ENCODE measurements at places on chromosomes 2 and 18.

DNA sequence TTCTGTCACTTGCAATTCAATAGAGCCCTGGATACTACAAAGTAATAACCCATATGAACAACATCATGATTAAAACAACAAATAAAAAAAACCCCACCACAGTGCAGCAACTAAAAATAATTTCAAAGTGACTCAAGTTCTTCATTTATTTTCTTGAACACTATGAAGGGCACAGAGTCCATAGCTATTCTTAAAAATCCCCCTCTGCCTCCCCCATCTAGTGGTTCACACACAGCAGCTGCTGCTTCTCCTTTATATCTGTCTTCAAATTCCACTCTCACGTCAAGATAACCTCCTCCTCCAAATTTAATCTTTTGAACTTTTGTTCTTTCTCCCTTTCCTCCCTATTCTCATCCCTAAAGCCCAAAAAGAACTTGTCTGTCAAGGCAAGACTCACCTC, 591.3 kb downstream of the ZEB2 start:
- DNase-seq = no peak

- no peak for DNase-seq
Observed at GRCh38 chr2:45014016-45014702, 4.9 kb upstream of the SIX2 start.

DNA sequence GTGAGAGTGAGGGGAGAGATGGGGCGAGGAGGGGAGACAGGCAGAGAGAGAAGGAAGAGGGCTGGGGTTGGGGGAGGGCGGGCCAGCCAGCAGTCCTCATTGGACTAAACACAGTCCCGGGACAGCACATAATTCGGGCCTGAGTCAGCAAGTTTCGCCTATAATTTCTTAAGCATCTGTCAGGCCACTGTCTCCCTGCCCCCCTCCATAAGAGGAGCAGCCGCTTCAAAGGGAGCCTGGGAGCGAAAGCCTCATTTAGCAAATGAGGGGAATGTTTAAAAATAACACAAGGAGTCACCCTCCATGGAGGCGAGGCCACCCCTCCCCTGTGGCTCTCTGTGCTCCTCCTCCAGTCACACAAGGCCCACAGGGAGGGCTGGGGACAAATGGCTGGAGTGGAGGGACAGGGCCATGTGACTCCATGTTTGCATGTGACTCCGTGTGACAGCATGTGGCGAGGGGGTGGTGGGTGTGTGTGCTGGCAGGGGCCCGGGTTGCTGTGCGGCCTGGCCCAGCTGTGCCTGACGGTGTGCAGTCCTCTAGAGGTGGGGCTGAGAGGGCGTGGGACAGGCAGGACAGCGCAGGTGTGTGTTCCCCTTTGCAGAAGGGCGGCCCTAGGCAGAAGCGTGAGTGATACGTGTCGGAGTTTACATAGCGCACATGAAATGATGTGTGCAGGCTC, 162.4 kb downstream of the CELF4 start:
- no peak for DNase-seq

DNA sequence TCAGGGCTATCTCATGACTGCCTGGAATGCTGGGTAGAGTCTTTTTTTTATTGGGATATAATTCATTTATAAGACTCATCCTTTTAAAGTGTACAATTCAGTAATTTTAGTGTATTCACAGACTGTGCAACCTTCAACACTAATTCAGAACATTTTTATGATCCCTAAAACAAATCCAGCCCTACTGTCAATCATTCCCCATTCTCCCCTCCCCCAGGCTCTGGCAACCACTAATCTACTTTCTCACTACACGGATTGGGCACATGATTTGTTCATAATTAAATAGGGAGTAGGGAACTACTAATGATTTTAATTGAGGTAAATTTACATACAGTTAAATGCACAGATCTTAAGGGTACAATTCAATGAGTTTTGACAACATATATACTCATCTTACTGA, 225.7 kb downstream of the CDCA7 start:
- no peak for DNase-seq

DNA sequence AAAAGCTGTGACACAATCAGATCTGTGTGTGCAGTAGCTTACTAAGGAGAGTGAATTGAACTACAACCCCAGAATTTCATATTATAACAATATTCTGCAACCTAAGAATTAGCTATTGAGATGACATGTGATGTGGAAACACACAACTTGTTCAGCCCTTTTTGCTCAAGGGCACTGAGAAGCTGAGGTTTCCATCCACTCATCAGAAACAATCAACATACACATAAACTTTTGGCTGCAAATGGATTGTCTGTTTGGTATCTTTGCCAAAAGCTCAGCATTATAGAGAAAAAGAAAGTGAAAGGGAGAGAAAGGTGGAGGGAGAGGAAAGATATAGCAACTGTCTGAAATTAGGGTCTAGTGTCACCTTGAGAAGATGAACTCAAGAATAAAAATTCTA, 117.2 kb upstream of the KLF7 start:
- DNase-seq = no peak

DNA sequence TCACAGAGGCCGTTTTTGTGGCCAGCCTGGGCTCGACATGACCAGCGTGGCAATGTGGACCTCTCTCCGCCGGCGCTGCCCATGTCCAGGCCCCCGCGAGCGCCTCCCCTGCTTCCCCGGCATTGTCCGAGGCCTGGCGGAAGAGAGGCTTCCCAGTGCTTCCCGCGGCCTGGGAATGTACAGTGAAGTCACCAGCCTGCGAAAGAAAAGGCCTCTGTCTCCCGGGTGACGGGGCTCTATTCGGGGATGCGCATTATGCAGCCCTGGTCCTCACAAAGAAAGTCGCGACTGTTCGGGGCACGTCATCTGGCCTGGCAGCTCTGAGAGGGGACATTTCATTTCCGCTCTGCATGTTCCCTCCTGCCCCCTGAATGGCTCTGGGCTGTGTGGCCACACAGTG, 109.2 kb upstream of the AGAP1 start:
- no peak for DNase-seq

DNA sequence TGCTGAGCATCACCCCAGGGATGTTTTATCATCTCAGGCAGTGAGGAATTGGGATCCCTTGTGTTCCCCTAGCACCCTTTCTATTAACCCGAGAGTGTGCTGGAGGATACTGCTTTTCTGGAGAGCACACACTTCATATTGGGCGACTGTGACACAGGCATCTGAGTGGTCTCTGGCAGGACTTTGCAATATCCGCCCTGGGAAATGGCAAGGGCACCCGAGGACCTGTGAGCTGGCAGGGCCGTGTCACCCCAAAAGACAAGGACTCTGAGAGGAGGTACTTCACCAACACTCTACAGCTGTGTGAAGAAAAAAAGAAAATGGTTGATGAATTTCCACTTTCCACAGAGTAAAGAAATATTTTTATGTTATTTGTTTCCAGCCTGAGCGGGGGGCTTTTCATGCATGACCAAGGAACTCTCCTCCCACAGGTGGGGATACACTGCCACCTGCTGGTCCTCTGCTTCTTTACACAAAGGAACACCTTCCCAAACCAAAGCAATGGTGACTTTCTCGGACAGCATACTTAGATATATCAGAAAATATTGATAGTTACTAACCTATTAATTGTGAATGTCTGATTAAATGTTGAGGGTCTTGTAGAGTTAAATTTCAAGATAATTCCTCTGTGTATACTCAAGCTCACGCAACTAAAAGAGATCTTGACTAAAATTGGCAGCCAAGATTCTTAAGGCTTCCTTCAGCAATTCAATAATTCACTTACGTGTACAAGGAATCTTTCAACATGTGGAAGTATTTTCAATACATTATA, 45.9 kb upstream of the REG3G start:
- DNase-seq = no peak

GRCh38 chr2:118300832-118301231, 212.6 kb downstream of the INSIG2 start:
- no peak for DNase-seq

- no peak for DNase-seq
Observed at GRCh38 chr2:140643761-140644187, 1487.0 kb downstream of the LRP1B start.

DNA sequence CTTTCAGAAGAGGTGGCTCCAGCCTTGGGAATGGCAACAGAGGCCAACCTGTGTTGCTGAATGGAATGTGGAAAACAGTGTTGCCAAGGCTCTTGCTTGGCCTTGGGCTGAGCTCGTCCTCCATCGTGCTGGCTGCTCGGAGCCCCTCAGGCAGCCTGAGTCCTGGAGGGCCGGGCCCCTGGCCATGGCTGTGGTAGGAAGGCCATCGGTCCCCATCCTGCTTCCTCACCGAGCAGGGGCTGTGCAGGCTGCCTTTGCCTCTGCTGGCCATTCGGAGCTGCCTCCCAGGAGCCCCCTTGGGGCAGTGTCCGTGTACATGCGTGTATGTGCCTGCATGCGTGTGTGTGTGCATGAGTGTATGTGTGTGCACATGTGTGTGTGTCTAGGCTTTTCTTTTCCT, 178.2 kb downstream of the KLHL29 start:
- no peak for DNase-seq

GRCh38 chr2:160952464-160953254, 207.6 kb upstream of the TANK start:
- DNase-seq = no peak

DNA sequence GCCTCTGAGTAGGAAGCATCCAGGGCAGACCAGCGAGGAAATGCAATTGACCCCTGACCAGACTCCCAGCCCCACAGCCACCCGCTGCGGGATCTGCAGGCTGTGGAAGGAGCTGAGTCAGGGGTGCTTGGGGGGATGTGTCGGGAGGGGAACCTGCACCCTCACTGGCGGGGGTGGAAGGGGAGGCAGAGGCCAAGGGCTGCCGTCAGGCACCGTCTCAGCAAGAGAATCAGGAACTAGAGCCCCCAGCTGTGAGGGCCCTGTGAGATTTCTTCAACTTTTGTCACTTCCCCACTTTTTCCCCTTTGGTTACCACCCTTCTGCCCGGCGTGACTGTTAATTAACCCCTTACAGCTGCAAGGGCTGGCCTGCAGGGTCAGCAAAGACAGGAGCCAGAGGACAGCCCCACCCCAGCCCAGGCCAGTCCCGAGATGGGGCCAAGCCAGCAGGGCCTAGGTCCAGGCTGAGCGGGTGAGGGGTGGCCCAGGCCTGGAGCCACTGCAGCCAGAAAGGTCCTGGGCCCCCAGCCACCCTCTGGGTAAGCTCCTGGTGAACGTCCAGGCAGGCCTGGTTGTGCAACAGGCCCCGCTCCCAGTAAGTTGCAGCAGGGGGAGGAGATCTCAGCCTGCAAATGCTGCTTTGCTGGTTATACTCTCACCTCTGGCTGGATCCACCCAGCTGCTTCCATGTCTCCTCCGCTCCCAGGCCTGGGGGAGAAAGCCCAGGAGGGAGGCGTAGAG, 147.0 kb upstream of the ID2 start:
- DNase-seq = no peak

GRCh38 chr2:48504647-48505327, 25.2 kb upstream of the STON1 start:
- no peak for DNase-seq

DNA sequence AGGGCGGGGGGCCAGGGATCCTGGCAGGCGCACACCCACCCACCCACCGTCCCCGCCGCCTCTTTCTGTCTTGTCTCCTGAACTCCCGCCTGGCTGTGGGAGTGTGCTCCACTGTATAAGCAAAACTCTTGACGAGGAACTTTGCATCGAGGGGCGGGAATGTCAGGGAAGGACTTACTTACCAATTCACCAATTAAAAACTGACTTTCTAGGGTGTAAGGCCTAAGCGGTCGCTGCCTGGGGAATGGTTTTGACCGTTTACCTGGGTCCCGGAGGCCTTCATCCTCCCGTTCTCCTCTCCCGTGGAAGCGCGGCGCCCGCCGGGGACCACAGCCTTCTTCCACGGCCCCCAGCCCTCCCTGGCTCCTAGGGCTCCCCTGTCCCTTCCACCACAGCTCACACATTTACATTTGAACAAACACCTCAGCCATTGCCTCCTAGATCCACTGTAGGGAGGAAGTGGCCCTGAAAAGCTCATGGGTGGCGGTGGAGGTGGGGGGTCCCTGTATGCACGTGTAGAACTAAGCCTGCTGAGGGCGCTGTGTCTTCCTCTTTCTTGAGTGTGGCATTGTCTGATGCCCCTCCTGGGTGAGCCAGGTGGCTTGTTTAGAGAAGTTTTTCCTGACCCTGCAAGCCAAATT, 8.9 kb downstream of the ASIC4 start:
- DNase-seq = no peak

DNA sequence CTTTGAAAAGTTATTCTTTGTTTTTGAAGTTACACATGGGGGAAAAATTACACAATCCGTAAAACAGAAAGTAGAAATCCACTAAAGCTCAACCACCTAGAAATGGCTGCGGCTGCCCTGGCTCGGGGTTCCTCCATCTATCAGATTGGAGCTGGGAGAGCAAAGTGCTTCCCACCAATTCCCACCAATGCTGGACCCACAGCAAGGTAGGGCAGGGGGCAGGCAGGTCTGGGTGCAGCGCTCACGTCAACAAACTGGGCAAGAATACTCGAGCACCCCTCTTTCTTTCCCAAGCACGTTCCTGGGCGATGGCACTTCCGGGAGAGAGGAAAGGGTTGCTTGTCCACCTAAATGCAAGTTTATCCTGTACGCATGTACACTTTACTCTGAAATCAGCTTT, 217.6 kb downstream of the NDUFA10 start:
- DNase-seq = peak; percentile 15

- DNase-seq = no peak
Observed at GRCh38 chr18:13004396-13004795, 13.2 kb downstream of the CEP192 start.

DNA sequence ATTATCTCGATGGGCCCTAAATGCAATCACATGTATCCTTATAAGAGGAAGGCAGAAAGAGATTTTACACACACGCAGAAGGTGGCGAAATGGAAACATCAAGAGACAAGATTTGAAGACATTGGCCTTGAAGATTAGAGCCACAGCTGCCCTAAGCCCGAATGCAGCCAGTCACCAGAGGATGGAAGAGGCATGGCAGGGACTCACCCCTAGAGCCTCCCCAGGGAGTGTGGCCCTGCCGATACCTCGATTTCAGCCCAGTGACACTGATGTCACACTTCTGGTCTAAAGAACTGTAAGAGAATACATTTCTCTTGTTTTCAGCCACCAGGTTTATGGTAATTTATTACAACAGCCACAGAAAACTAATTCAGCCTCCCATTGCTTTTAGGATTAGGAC, 17.4 kb downstream of the TTC39C start:
- no peak for DNase-seq

GRCh38 chr2:172287190-172287589, 140.2 kb upstream of the ITGA6 start:
- DNase-seq = no peak

DNA sequence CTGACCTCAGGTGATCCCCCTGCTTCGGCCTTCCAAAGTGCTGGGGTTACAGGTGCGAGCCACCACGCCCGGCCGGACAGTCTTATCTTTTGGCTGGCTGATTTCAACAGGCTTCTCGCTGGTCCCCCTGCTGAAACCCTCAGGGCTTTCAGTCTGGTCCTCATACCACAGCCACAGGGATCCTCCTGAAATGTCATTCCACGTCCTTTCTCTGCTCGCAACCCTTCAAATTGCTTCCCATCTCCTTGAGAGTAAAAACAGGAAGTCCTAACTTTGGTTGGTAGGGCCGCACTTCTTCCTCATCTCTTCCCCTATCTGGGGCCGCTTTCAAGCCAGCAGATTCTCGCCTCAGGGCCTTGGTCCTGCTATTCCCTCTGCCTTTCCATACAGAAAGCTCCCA, 1.4 kb upstream of the CAB39 start:
- no peak for DNase-seq

All from activated CD4-positive, CD25-positive, alpha-beta regulatory T cell treated with anti-CD3 and anti-CD28 coated beads, Interleukin-2, amount 50 U/mL, for 72 hours (primary cell).